CD4-positive, alpha-beta T cell treated with Interleukin-6 at 100 ng/mL for 8 hours (primary cell): ENCODE measurements at places on chromosomes 12 and 14.

- no peak for DNase-seq
These were observed 13.3 kb upstream of the PZP start for GRCh38 chr12:9221483-9221882.

DNA sequence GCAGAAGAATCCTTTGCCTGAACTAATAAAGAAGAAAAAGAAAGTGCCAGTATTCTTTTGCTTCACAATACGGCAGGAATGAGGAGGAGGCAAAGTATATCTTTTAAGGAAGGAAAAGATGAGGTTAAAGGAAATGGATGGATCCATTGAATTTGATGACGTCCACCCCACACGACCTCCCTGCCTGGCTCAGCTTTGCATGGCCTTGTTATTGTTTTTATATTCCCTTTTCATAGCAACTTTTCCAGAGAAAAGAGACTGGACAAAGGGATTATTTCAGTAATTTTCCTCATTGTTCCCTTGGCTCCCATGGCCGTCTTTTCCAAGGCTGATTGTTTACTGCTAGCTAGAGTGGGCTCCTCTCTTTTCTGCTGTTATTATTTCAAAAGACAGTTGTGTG is 123.2 kb upstream of the SEL1L start:
- DNase-seq = no peak

GRCh38 chr14:41187868-41188267 is 418.8 kb upstream of the LRFN5 start:
- no peak for DNase-seq

- no peak for DNase-seq
These were observed 64.2 kb downstream of the LGR5 start for GRCh38 chr12:71503579-71504391.
